ENCODE measurements at places on chromosomes 1 and 21.

DNA sequence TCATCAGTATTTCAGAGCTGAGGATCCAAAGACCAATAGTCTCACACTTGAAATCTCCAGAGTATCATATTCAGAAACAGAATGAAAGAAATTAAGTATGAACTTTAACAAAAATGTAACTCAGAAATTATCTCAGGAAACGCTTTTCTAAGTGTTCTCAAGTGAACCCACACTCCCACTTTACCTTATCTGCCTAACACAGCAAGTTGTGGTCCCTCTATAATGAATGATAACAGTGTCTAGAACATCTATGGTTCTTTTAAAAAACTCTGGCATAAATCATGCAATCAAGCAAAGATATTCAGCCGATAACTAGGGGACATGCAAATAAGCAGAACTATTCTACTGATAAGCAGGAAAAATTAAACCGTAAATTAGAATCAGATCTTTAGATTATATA lies 1574.2 kb downstream of the PLA2G4A start:
- DNase-seq: no peak

- peak; percentile 46 for DNase-seq
Measured at GRCh38 chr1:203268901-203269653, 36.2 kb upstream of the BTG2 start.

DNA sequence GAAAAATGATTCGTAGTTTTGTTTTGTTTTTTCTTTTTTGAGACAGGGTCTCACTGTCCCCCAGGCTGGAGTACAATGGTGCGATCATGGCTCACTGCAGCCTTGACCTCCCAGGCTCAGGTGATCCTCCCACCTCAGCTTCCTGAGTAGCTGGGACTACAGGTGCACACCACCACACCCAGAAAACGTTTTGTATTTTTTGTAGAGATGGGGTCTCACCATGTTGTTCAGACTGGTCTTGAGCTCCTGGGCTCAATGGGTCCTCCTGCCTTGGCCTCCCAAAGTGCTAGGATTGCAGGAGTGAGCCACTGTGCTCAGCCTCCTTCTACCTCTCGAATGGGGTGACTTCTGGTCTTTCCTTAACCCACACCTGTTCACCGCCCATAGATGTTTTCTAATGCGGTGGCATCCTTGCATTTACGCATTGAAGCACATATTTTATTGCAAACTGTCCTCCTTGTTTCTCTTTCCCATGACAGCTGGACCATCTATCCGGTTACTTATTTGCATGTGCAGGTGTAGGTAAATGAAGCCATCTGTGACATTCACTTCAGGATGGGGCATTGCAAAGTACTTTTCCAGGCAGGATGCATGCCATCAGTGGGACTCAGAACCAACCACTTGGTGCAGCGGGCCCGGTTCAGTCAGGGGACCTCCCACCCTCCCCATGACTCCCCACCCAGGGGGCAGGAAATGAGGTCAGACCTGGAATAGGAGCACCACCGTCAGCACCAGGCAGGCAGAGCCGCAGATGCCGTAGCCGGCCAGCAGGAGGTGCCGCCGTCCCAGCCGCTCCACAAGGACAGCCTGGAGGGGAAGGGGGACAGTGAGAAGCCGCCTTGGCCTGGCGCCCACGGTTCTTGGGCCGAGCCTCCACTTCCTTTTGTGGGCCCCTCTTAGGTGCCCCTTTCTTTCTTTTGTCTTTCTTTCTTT lies 16.5 kb downstream of the SLC2A7 start:
- no peak for DNase-seq

- DNase-seq: peak; percentile 24
Measured at GRCh38 chr1:87335175-87335884, 6.7 kb downstream of the LMO4 start.

- DNase-seq: peak; percentile 42
Measured at GRCh38 chr1:183023146-183023600, at the start of gene LAMC1. Gene LAMC1 (plus strand): TSS chr1:183023420. CDS start chr1:183023717, 297 bp downstream.

DNA sequence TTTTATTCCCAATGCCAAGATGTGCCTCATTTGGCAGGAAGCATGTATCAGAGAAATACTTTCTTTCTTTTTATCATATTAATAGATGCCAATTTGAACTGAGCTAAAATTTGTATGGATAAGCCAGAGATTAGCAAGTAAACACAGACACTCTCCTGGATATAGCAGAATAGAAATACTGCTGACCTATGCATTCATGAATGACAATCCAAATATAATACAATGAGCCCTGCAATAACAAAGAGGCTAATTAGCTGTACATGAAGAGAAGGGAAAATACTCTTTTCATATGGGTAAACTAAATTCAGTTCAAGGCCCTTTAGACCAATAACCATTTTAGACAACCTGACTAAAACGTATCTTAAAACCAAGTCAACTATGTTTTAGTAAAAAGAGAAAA lies 388.1 kb upstream of the NR5A2 start:
- DNase-seq: no peak

- no peak for DNase-seq
Measured at GRCh38 chr1:202625416-202626360, 84.6 kb downstream of the SYT2 start.
